M059J (cell line): ENCODE measurements at places on chromosomes 2 and 18.

DNA sequence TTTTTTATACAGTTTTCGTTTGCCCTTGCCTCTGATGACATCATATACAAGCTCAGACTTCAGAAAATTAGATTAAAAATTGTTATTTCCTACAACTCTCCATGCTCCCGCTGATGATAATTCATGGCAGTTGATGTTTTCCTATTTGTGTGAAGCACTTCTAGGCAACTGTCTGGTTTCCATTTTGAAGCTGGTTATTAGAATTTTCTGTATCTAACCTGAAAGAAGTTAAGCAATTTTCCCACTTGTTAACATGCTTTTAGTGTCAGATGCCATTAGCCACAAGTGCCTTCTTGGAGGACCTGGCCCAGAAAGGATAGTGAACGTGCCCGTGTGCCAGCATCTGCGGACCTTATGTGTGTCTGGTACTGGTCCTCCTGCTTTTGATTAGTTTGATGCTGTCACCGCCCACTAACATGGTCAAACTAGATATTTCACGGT lies 347.6 kb upstream of the RAB12 start:
- no peak for DNase-seq

- no peak for DNase-seq
Measured at GRCh38 chr18:58341916-58342315, 287.0 kb downstream of the ALPK2 start.

DNA sequence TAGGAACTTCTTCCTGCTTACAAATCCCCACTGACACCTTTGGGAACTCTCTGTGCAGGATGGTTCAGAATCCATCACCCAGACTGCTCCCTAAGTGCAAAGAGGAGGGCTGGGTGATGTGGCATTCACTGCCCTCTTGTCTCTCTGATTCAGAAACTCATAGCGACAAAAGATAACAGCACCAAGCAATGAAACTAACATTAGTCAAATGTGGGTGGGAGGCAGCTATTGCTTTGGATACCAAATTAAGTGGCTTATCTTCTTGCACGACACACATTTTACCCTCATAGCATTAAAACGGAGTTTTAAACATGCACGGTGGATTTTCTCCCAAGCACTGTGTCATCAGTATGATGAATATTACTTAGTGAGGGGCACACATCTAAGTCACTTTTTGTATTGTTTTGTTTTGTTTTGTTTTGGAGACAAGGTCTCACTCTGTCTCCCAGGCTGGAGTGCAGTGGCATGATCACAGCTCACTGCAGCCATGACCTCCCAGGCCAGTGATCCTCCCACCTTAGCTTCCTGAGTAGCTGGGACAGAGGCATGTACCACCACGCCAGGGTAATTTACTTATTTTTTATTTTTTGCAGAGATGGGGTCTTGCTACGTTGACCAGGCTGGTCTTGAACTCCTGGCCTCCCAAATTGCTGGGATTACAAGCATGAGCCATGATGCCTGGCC lies 40.9 kb upstream of the NEB start:
- peak; percentile 43 for DNase-seq

DNA sequence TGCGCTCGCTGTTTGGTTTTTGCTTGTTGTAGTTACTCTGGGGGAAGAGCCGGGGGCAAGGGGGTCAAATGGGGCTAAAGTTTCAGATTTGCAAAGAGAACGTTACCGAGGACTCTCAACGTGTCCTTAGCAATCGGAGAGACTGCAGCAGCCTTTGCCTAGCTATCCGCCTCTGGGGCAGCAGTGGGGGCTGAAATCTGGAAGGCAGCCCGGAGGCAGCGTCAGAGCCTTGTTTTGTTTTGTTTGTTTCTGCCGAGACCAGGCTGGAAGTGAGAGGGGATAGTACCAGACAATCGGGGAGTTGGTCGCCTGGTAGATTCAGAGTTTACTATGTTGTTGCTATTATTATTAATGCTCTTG lies 1.2 kb downstream of the CDH20 start:
- no peak for DNase-seq

GRCh38 chr2:119856469-119856901 lies 96.8 kb downstream of the PTPN4 start:
- DNase-seq = no peak

DNA sequence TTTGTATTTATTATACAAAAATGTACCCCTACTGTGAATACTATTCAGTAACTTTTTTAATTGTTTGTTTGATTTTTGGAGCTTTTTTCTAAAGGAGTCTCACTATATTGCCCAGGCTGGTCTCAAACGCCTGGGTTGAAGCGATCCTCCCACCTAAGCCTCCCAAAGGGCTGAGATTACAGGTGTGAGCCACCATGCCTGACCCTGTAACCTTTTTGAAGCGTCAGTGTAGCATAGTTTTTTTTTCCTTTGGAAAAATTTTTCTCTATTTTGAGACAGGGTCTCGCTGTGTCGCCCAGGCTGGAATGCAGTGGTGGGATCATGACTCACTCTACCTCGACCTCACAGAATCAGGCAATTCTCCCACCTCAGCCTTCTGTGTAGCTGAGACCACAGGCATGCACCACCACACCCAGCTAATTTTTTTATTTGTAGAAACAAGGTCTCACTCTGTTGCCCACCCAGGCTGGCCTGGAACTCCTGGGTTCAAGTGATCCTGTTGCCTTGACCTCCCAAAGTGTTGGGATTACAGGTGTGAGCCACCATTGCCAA lies 2.0 kb downstream of the GMCL1 start:
- DNase-seq = peak; percentile 38

DNA sequence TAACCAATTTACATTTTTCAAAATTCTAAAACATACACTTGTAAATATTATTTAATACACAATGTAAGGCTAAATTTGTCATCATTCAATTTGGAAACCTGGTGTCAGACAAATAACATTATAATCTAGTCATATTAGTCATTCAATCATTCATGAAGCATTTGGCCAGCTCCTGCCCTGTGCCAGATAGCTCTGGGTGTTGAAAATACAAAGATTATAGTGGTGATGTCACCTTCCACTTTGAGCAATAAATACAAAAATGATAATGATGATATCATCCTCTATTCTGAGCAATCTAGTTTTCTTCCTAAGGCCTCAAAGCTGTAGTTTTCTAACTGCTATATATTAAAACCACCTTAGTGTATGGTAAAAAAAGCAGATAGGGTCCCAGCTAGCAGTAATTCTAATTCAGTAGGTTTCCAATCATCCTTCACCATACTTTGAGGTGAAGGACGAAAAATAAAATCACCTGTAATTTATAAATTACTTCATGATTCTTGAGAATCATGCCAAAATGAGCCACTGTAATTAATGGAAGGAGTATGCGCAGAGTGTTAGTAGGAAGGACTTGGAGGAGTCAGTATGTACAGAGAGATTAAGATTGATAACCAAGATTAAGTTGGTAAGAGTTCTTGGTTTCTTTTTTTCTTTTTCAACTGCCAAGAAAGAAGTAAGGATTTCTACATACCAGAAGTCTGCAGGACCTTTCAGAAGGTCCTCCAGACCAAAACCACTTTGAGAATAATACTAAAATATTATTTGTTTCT lies 23.2 kb downstream of the MEMO1 start:
- peak; percentile 55 for DNase-seq

DNA sequence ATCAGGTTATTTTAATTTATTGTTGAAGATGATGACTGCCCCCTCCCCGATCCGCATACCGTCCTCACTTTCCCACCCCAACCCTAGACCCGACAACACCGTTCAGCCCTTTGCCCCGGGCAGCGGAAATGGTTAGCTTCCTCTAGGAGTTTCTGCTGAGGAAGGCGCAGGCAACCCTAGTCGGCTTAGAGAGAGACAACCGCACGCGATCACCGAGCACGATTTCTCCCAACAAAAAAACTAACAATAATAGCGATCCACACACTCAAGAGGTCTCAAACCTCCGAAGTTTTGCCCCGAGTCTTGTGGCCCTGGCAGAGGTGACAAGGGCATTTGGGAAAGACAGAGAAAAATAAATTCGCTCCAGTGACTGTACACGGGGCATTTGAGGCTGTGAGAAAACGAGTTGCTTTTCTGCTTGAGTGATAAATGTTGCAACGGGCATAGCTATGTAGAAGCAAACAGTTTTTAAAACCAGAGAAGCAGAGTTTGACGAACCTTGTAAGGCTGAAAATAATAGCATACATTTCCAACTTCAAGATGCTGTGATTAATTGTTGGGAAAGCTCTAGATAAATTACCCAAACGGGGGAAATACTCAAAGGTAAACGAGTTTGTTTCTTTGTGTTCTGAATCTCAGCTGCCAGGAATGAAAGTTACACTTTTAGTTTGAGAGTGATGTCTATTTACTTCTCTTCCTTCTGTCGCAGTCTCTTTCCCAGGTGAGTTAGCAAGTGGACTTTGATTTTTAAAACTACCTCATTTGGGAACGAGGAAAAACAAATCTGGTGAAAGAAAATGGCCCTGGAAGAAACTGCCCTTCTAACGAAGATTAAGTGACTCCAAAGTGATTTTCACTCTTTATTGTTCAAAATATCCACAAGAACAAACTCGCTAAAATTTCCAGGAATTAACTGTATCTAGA lies 11.0 kb upstream of the SIX3 start:
- no peak for DNase-seq

DNA sequence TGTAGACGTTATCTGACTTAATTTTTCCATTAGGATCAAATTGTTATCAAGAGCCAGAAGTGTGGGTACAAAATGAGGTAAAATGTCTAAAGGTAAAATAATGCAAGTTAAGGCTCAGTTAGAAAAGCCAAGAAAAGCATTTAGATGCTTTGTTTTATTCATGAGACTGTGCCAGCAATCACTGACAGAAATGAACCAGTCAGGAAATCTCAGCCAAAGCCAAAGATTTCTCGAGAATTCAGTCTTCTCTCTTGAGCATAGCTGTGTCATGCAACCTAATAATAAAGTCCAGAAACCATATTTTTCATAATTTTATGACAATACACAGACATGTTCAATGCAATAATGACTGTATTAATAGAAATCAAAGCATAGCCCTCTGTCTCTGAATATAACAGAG lies 43.5 kb upstream of the ZNF397 start:
- DNase-seq = no peak

- no peak for DNase-seq
Measured at GRCh38 chr2:238255636-238256035, 15.8 kb upstream of the HES6 start.

GRCh38 chr2:43423941-43424261 lies 171.9 kb downstream of the THADA start:
- DNase-seq = no peak

DNA sequence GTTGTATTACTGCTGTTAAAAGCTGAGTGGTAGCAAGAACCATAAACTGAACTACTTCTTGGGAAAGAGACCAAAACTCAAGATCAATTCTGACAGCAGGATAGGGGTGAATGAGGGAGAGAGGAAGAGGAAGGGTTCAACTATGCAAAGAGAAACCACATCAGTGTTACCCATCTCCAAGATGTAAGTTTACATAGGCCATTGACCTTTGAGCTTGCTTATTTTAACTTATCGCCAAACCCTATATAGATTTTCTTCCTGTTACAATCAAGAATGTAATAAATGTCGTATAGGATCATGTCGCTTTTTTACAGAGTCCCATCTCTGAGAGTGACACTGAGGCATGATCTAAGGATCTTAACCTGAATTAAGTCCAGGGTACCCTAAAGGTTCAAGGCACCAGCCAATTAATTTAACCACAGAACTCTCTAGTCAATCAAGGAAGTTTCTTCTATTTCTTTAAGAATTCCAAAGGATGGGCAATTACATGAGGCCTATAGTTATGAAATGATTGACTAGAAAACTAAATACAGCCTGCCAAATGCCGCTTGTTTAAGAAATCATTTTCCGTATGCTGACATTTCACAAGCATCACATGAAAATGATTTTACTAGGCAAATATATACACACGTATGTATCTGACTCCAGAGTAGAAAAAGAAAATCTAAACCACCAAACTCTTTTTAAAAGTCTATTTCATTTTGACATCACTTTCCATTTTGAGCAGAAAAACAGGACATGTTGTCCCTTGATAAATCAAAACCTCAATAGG lies 11.8 kb downstream of the RND3 start:
- no peak for DNase-seq

- DNase-seq = no peak
Measured at GRCh38 chr2:240918258-240919091, 12.3 kb downstream of the CROCC2 start.

GRCh38 chr18:24271381-24272228 lies 126.0 kb downstream of the OSBPL1A start:
- peak; percentile 84 for DNase-seq

GRCh38 chr2:238235856-238236255 lies 4.0 kb downstream of the HES6 start:
- no peak for DNase-seq

DNA sequence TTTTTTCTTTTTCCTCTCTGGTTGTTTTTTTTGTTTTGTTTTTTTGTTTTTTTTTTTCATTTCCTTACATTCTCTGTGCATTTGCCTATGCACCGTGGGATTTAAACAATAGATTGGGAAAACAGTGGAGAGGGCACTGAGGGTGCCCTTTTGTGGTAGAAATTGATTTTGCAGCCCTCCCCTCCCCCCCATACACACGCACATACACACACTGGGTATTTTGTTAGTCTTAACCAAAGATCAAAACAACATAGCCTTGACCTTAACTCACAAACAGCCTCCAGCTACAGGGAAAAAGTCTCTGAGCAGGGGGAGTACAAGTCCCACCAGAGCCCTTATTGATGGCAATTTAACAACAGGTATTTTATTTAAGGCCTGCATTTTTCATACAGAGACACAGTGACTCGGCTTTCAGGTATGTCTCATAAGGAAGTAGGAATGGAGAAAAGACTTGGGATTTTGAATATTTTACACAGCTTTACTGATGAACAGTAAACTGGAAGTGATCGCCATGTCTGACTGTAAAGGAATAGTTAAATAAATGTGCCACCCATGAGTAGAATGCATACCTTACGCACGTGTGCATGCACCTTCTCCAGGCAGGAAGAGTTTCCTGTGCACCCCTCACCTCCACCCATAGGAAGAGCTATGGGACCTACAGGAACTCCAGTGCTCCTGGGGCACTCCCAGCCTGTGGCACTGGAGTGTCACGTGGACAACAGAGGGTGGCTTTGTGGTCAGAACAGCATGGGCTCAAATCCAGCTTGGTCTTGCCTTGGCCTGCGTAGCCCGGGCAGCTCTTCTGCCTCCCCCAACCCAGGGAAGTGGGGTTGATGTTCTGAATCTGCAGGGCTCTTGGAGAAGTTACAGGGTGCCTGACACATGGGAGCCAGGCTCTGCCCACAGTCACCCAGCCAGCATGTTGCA lies 266.4 kb downstream of the ANAPC1 start:
- DNase-seq = peak; percentile 70

- DNase-seq = no peak
Measured at GRCh38 chr2:13560322-13560721, 843.6 kb downstream of the TRIB2 start.

- DNase-seq = no peak
Measured at GRCh38 chr2:12455661-12456060, 261.1 kb upstream of the TRIB2 start.

- no peak for DNase-seq
Measured at GRCh38 chr2:18282026-18282425, 278.4 kb downstream of the RDH14 start.

DNA sequence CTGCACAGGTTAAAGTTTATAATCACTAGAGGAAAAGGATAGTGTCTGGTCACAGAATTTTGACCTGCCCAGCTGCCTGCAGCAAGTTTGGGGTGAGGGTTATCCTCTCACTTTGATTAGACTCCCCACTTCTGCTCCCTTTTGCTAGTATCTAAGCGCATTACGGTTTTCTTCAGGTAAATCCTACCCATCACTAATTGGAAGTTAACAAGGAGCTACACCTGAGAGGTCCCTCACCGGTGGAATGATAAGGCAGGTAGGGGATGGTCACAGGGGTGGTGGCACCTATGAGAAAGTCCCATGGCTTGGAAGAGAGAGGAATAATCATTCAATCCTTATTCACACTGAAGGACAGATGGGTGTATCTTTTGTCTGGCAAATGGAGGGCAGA lies 7.6 kb downstream of the BCL2 start:
- DNase-seq = no peak
